ENCODE measurements at places on chromosomes 1 and 21.

DNA sequence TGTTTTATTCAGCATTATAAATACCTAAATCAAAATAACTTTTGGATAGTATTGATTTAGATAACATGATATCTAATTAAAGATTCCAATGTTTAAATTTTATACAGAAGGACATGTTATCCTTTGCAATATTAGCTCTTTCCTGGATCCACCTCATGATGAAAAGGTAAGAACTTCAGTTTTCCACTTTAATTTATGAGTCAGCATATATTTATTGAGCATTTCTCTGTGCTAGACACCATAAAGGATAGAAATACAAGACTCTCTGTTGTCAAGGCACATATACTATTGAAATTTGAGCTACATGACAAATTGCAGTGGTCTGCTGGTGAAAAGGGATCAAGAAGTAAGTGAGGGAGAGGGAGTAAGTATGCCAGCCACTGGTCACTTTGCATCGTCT is 68.1 kb upstream of the EXO1 start:
- DNase-seq: no peak

DNA sequence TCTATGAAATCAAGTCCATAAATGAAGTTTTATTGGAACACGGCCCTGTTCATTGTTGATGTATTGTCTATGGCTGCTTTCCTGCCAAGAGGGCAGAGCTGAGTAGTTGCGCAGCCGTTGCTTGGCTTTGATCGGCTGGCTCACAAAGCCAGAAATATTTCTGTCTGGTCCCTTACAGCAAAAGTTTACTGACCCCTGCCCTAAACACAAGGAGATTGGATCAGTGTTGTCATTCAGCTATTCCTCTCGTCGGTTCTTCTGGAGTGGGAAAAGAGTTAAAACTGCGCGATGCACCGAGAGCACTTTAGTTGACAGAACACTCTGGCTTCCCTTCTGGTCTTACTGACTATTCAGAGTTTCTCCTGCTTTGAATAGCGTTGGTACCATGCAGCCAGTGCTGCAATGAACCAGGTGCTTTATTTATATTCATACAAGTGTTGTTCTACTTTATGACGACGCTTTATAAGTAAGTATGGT is 868 bp downstream of the ZBTB40 start:
- DNase-seq: no peak

DNA sequence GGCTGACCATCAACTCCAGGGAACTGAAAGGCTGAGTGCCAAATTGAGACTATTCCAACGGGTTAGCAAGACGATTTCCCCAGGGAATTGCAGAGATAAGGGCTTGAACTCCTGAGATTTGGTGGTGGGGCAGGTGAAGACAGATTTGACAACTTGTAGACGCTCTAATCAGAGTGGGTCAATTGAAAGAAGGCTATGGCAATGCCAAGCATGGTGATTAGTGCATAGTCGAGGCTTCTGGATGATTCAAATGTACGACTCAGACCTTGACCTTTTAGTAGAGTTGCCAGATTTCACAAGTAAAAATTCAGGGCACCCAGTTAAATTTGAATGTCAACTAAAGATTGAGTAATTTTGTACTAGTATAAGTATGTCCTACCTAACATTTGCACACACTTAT is 302.1 kb upstream of the SPAG17 start:
- no peak for DNase-seq

DNA sequence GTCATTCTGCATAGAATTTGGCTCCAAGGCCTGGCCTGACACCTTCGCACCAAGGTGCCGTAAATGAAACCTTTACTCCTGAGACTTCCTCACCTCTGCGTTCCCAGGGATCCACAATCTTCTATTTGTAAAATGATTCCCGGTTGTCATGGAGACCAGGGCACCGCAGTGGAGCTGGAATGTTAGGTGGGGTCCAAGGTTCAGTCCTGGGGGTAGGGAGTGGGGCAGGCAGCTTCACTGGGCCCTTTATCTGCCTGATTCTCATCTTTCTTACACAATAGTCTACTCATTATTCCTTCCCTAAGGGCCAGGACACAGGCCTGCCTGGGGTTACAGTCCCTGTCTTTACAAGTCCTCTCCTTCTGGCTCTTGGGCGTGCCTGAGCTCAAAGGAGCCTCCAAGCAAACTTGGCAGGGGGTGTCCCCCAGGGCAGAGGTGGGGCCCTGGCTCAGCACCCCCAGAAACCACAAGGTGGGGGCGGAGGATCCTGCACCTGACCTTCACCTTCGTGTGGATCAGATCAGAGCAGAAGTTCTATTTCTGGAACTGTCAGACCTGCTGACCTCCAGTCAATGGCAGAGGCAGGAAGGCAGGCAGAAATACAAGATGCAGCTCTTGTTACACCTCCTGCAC is 51.1 kb downstream of the RIPK4 start:
- no peak for DNase-seq

GRCh38 chr1:50108497-50109059 is at the start of gene ELAVL4:
Gene ELAVL4 (plus strand): TSS chr1:50108920. CDS start chr1:50109190, 270 bp downstream.
- no peak for DNase-seq

DNA sequence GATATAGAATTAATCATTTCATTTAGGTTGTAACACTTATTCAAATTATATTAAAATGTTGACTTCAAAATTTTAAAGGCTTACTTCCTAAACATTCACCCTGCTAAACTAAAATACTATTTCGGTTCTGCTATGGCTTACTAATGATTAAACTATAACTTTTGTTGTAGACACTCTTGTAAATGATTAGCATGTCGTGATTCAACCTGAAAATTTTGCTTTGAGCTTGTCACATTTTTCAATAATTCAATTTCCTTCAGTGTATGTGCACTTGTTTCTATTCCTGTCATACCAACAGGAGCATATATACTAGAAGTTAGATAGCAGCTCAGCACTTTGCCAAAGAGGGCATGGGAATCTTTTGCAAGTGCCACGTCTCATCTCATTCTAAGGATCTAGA is 1018.8 kb downstream of the AMY1C start:
- DNase-seq: no peak

DNA sequence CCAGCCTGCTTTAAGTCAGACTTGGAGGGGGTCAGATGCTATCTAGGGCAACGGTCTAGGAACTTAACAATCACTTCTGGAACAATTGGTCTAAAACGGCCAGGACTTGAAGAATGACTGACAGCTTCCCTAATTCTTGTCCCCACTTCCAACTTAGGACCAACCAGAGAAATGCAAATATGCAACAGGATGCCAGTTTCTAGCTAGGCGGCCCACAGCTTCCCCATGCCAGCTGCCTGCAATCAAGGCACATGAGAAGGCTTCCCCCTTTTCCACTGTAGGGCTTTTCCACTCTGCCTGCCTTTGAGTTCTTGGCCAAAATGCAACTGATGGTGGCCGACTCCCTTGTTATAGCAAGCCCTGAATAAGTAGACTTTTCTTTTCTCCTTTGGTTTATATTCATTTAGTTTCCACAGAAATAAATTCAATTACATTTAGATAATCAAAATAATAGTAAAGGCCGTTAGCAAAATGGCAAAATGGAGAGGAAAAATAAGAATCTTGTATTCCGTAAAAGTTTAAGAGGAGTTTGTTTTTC is 80.9 kb downstream of the BACH1 start:
- no peak for DNase-seq

DNA sequence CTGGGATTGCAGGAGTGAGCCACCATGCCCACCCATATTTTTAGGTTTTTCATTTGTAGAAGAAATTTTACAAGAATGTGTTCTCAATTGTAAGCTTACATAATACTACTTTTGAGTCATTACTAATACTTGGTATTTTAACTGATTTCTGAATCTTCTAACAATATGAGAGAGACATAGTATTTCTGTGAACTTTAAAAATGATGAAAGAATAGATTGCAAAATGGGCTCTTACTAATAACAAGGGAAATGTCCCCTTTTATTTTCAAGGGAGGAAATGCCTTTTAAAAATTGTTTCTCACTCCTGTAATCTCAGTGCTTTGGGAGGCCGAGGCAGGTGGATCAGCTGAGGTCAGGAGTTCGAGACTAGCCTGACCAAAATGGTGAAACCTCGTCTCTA is 5.9 kb downstream of the AGO3 start:
- no peak for DNase-seq

DNA sequence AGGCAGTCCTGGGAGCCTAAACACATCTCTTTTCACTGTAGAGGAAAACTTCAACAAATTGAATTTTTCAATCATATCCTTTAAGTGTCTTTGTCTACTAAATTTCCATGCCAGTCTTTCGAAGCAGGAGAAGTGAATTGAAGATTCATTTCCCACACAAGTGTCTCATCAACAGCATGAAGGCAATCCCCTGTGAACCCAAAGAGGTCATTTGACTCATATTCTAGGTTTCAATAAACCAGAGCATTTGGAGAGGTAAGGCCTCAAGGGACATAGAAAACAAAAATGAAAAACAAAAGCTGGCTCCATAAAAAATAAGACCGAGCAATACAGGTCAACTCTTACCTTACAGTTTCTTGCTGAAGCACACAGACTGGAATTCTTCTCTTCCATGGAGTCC is 94.1 kb upstream of the ATP1B1 start:
- DNase-seq: no peak

- no peak for DNase-seq
Measured at GRCh38 chr1:8015036-8015808, 10.9 kb downstream of the ERRFI1 start.

- no peak for DNase-seq
Measured at GRCh38 chr1:121519042-121519755, 334.4 kb downstream of the SRGAP2C start.

- no peak for DNase-seq
Measured at GRCh38 chr1:14340002-14340785, 258.3 kb upstream of the KAZN start.

GRCh38 chr1:2194319-2194897 is at the start of gene FAAP20:
Gene FAAP20 (minus strand): TSS chr1:2194772. CDS start chr1:2194749, 23 bp downstream.
- DNase-seq: peak; percentile 85

DNA sequence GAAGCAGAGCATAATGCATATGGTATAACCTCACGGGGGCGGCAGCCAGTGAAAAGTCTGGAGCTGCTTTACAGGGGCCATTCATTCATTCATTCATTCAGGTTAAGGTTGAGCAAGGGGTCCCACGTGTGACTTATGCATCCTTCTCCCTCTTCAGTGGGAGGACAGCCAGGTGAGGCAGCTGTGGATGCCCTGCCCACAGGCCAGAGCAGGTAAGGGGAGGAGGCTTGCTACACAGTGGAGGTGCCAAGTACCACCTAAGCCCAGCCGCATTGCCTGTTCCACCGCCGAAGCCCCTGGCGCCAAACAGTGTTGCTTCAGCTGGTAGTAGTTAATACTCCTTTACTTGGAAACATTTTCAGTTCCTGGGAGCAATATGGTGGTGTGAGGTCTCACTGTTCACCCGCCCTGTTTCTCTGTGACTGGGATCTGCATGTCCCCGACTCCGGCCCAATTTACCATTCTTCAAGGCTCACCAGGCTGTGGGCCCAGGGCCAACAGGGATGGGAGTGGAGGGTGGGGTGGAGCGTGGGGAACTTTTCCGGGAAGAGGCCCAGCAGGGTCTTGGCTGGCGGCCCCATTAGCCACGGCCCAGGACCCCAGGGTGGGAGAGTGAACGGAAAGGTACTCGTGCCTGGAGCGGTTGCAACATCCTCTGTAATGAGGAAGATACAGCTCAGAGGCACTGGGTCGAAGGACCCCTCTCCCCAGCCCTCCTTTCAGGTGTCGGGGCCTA is 722 bp upstream of the PODN start:
- no peak for DNase-seq

DNA sequence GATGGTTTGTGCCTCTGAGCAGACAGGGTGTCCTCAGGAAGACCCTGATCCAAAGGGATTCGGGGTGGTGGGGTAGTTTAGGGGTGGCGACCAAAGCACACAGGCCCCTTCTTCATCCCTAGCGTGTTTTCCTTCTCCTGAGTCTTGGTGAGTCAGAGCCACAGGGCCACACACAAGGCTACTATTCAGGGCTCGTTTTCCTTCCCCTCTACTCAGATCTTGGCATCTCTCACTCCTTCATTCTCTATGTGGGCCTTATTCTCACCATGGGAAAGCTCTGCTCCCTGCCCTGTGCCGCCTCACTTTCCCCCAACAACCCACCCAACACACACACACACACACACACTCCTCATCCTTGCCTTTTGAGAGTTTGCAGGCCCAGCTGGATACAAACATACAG is 43.6 kb upstream of the WNT2B start:
- no peak for DNase-seq

Measured in GM12891 (cell line).